ENCODE measurements at places on chromosomes 1 and 21.

DNA sequence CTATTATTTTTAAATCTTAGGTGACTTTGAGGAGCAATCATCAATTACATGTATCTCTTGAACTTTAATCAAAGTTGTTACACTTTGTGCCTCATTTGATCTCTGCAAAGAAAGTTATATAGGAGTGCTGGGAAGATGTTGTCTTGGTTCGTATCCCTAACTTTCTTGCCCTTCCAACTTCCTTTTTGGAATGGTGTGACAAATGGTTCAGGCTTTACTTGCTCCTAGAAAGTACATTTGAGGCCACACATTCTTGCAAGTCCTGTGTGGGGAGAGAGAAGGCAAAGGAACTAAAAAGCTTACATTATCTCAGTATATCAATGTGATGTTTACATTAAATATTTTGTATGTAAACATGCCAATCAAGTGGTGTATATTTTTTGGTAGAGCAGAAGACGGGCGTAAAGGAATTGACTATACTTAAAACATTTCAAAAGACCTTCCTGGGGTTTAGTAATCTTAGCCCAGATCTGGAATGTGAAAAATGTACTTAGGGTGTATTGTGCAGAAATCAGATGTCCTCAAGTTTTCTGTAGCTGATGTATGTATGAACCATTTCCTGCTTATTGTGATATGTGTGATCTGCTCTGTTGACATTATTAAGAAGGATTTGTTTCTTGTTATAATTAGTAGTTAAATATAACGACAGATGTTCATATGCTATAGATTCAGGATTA, 59.2 kb downstream of the USP25 start:
- no peak for DNase-seq

DNA sequence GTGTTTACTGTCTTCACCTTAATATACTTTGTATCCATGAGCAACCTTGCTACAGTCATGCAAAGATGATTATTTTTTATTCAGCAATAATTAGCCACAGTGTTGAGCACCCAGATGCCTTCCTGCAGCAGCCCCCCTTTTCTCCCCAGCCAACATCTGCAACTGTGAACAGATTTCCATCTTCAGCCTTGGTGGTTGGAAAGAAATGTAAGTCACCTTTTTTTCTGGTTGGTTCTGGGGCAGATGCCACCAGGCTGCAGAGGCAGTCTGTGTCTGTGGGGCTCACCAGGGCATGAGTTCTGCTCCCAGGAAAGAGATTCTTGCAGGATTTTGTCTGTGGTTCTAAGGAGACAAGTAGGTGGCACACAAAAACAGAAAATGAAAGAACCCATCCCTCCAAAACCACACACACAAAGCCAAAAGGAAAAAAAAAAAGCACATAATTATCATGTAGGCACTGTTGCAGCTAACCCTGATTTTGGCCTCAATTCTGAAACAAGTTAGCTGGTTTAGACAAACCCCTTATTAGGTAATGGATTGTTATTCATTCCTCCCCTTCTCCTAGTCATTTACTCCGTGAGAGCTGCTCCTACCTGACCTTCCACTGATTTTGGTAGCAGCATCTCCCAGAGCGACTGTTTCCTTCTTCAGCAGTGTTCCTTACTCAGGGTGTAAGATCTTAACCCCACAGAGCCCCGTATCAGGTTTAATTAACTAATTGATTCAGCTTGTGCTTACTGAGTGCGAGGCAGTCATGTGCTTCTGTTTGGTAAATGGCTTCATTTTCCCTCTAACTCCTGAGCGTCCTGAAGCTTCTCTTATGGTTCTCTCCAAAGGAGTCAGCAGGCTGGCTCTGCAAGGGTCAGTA, 36.5 kb downstream of the GALNT2 start:
- no peak for DNase-seq

- no peak for DNase-seq
These were observed 18.9 kb upstream of the LEPR start for GRCh38 chr1:65401612-65402011.

GRCh38 chr1:50157306-50157941, 48.7 kb downstream of the ELAVL4 start:
- no peak for DNase-seq

DNA sequence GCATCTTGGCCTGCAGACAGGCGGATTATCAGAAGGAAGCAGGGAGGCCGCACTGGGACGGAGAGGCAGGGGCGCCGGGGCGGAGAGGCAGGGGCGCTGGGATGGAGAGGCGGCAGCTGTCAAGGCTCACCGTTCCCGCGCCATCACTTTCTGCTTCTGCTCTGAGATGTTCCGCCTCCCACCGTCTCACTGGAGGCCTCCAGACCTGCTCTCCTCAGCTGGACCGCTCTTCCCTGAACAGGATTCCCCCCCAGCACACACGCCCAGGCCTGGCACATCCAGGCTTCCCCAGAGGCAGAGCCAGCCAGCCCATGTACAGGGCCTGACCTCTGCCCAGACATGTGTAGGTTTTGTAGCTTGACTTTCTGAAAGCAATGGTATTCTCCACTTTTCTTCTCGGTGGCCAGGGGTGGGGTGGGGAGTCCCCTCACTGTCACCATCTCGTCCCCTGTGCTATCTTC, 84.1 kb downstream of the RIPK4 start:
- no peak for DNase-seq

GRCh38 chr1:112255080-112255479, 140.9 kb upstream of the CTTNBP2NL start:
- DNase-seq: no peak

DNA sequence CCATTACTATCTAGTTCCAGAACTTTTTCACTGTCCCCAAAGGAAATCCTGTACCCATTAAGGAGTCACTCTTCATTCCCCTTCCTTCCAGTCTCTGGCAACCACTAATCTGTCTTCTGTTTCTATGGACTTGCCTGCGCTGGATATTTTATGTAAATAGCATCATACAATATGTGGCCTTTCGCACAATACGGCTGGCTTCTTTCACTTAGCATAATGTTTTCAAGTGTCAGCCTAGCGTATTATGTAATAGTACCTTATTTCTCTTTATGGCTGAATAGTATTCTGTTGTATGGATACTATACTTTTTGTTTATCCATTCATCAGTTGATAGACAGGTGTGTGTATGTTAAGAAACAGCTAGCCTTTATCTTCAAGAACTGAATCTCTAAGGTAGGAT, 14.3 kb downstream of the ATF3 start:
- no peak for DNase-seq

- DNase-seq: no peak
These were observed 3.3 kb upstream of the HES5 start for GRCh38 chr1:2533365-2533764.

GRCh38 chr1:23925279-23925678, 12.1 kb upstream of the CNR2 start:
- no peak for DNase-seq

DNA sequence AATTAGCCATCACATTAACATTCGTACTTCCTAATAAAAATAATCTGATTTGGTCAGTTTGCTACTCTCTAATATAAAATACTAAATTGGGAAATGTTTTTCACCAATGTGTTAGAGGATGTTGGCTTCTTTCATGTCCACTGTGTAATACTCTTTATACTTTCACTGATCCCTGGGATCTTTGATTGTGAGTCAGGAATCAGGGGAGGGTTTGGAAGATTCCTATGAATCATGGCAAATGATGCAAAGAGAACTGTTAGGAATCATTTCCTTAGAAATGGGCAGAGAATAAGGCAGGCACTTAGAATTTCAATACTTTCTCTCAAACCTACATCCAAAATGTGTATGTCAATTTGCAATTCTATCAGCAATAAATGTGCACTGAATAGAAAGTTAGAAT, 31.0 kb downstream of the KRTAP24-1 start:
- DNase-seq: no peak

DNA sequence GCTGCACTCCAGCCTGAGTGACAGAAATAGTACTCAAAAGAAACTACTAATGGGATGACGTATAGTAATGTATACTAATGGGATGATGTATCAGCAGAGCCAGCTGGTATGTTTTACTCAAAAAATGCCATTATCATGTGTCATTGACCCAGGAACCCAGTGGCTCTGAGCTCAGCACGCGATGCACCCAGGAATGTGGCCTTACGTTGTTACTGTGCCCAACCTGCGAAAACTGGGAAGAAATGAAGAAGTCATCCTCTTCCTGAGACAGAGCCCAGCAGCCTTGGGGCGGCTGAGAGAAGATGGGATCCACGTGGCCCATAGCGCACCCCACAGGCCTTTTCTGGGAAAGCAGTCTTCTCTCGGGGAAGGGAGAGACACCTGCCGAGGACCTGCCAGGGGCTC, 8.8 kb downstream of the UBE2J2 start:
- no peak for DNase-seq

- DNase-seq: no peak
These were observed 5.2 kb downstream of the BCAR3 start for GRCh38 chr1:93676427-93676826.

DNA sequence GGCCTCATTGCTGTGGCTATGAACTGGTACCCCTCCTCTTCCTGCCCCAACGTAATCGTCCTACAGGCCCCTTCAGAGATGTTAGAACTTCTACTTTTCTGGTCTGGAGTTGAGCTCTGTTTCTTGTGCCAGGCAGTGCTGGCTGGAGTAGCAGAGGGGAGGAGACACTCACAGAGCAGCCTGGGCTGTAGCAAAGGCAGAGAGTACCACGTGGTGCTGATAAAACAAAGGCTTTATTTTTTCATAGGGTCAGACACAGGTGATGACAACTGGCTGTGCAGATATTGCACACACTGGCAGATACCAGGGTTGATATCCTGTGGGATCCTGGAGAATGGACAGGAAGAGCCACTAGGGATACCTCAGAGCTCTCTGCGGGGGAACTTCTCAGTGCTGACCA, 23.2 kb downstream of the CRCT1 start:
- no peak for DNase-seq

- DNase-seq: no peak
These were observed 164.1 kb upstream of the C8B start for GRCh38 chr1:57129865-57130264.

Data from NCI-H2171 (cell line).